Ammon's horn (tissue), 1 donor: ENCODE measurements at places on chromosomes 13 and 19.

GRCh38 chr13:41590122-41590521 is 132.8 kb downstream of the RGCC start:
- no peak for DNase-seq

DNA sequence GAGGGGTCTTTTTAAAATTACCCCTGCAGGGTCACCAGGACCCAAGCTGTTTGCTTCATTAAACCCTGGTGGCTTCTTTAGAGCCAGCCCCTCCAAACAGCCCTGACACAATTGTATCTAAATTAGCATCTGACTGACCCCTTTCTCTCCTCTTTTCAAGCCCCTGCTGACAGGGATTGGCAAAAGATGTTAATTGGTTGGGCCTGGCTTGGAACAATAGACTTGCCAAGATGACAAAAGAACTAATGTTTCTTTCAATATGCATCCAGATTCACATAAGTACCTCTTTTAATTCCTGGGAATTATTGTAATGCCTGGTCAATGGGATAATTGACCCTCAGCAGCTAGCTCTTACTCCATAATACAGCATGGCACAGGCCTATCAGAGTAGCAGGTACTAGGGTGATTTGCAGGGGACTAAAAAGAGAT is 140.8 kb downstream of the SHISA2 start:
- no peak for DNase-seq

DNA sequence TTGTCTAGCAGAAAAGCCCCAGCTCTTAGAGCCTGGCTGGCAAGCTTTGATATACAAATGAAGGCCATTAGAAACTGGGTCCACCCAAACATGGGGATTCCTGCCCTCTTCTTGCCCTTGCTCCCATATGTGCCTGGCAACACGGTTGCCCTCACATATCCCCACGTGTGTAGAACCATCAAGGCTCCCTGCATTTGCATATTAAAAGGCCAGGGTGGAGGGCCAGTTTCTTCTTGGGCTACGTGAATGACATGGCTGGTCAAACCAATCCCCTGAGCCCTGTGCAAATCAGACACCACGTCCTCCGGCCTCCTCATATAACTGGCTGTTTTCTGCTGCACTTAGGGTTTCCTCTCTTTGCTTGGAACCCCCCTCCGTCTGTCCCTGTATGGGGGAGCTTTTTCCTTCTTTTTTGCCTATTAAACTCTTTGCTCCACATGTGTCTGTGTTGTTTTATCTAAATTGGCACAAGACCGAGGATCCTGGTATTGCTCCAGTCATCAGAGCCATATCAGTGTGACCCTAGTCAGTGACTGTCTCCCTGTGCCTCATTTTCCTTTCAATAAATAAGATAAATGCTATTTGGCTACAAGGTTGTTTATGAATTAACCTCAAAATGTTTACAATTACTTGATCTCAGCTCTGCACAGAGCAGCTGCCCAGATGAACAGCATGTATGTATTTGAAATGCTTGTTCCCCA is 30.3 kb upstream of the CEACAM1 start:
- no peak for DNase-seq

DNA sequence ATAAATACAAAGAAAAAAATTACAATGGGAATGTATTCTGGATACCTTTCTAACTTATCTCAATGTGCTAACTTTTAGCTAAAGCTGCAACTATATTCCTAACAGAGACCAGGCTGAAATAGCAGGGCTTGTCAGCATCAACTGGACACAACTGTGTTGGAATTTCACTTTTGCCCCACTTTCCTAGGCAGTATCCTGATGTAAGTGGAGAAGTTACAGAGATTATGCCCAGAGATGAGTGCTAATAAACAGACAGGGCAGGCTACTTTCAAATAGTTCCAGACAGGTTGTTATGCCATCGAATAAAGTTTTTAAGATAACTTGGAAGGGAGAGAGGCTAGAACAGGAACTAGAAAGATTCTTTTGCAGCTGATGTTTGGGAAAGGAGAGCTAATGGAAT is 201.9 kb downstream of the KCTD12 start:
- no peak for DNase-seq

GRCh38 chr13:28380319-28380718 is 114.6 kb downstream of the FLT1 start:
- no peak for DNase-seq

- DNase-seq = no peak
These were observed 41.2 kb upstream of the STARD13 start for GRCh38 chr13:33326723-33327122.

GRCh38 chr13:107258599-107259187 is 690.8 kb upstream of the ARGLU1 start:
- no peak for DNase-seq

GRCh38 chr19:23565256-23565655 is 121.8 kb downstream of the ZNF675 start:
- no peak for DNase-seq

- DNase-seq = no peak
These were observed 717 bp upstream of the NALCN start for GRCh38 chr13:101417043-101417406.

DNA sequence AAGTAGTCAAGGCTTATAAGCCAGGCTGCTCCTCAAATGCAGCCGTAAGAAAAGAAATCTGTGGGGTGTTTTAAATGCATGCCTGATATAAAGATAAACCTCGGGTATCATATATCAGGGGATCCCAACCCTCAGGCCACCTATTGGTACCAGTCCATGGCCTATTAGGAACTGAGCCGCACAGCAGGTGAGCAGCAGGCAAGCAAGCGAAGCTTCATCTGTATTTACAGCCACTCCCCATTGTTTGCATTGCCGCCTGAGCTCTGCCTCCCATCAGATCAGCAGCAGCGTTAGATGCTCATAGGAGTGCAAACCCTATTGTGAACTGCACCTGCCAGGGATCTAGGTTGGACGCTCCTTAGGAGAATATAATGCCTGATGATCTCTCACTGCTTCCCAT is 233.5 kb upstream of the SERP2 start:
- DNase-seq = no peak

- no peak for DNase-seq
These were observed 55.7 kb downstream of the MAP4K1 start for GRCh38 chr19:38562096-38562495.

- no peak for DNase-seq
These were observed 711 bp downstream of the CAMSAP3 start for GRCh38 chr19:7596211-7596937.

DNA sequence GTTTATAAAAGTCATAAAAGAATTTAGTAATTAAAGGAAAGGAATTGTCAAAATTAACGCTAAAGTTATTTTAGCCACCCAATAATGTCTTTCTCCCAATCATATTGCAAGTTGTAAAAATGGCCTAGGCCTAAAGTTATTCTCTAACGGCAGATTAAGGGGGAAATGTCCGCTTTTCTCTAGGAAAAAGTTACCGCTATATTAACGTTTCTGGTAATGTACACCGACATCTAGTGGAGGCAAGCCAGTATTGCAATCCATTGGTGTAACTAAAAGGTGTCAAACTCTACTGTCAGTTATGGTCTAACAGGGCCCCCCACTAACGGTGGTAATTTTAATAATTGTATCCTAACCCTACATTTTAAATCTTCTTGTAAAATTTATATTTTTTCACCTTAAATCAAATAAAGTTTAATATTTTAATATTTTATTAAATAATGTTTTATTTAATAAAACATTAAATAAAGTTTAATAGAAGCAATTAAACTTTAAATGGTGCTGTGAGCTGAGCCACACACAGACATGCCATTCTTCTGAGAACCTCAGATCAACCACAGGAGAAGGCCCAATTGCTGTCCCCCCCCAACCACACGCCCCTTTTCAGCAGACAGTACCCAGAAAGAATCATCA is 35.9 kb upstream of the ZSCAN5A start:
- DNase-seq = peak; percentile 3

DNA sequence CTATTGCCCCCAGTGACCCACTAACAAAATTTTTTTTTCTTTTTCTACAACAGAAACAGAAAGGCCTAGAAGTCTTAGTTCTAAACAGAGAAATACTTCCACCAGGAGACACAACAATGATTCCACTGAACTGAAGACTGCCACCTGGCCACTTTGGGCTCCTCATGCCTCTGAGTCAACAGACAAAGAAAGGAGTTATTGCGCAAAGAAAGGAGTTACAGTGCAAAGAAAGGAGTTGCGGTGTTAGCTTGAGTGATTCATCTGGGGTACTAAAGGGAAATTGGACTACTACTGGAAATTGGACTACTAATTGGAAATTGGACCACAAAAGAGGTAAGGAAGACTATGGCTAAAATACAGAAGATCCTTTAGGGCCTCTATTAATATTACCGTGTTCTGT is 116.6 kb downstream of the PCDH17 start:
- DNase-seq = no peak

DNA sequence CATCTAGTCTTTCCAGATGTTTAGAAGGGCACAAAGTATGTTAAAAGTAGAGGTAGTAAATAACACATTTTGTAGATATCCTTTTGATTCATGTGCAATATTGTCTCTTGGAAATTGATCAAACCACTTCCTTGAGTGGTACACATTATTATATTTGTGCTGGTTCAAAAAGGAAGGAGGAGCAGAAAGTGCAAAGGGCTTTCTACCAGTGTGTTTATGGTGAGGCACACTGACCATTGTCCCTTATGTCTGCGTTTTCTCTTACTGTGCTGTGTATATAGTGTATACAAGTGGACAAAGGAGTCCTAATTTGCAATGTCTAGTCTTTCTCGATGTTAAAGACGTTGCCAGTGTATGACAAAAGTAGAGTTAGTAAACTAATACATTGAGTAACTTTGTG is 41.4 kb upstream of the FLT1 start:
- no peak for DNase-seq

GRCh38 chr19:18298601-18299000 is 17.2 kb upstream of the JUND start:
- no peak for DNase-seq

DNA sequence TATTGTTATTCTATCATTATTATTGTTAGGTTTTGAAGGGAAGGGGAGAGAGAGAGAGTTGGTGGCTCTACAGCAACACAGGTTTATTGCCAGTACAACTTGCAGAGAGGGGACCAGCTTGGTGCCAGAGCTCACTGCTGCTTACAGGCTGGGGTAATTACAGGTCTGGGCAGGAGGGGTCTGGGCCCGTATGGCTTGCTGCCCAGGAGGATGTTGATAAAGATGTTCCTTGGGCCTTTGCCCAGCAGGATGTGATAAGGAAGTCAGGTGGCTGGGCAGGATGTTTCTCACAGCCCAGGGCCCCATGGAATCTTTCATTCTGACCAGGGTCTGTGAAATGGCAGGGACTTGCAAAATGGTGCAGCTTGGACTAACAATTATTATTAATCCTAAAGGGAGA is 64.2 kb upstream of the ZNF599 start:
- no peak for DNase-seq

DNA sequence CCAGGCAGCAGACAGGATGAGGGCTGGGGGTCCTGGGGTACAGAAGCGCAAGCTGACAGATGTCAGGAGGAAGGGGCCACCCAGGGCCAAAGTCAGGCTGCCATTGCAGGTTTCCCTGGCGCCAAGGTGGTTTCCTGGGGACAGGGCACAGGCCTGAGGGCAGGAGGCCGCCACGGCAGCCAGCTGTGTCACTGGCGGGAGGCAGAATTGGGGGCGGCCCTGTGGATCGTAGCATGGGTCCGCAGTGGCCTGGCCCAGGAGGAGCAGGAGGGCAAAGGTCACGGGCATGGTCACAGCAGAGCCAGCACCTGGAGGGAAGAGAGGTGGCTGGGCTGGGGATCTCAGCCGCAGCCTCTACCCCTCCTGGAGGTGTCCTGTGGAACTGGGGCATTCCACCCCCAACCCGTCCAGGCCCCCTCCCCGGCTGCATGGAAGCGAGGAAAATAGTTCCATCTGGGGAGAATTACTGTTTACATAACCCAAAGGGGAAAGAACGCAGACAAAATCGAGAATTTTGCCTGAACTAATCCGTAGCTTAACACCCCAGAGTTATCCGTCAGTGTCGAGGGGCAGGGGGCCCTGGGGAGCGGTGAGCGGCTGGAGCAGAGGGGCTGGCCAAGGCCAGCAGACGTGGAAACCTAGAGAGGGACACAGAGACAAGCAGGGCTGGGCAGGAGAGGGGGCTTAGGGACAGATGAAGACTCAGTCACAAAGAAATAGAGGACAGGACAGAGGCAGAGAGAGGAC is 1.9 kb downstream of the NTN5 start:
- DNase-seq = no peak

- DNase-seq = no peak
These were observed 15.1 kb upstream of the PDX1 start for GRCh38 chr13:27904719-27905118.

DNA sequence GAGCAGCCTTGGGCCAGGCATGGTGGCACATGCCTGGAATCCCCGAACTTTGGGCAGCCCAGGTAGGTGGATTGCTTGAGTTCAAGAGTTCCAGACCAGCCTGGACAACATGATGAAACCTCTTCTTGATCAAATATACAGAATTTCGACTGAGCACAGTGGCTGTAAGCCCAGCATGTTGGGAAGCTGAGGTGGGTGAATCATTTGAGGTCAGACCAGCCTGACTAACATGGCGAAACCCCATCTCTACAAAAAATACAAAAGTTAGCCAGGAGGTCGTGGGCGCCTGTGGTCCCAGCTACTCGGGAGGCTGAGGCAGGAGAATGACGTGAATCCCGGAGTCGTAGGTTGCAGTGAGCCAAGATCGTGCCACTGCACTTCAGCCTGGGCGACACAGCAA is 8.0 kb upstream of the NLRP7 start:
- DNase-seq = no peak

GRCh38 chr19:5679289-5680083 is 830 bp downstream of the MICOS13 start:
- peak; percentile 17 for DNase-seq

DNA sequence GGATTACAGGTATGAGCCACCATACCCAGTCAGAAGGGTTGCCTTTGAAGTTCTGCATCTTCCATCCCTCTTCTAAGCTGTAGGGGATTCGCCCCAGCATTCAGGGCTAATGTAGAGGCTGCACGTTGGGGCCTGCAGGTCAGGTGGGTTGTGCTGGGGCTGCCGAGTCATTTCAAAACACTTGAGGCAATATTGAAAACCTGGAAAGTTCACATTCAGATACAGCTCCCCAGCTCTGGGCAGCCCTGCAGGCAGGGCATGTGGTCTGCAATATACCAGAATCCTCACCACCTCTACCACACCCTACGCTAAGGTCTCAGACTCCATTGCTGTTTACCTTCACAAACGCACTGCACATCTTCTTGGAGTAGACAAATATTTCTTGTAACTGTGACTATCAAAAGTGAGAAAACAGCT is 24.6 kb downstream of the CCNE1 start:
- DNase-seq = no peak

DNA sequence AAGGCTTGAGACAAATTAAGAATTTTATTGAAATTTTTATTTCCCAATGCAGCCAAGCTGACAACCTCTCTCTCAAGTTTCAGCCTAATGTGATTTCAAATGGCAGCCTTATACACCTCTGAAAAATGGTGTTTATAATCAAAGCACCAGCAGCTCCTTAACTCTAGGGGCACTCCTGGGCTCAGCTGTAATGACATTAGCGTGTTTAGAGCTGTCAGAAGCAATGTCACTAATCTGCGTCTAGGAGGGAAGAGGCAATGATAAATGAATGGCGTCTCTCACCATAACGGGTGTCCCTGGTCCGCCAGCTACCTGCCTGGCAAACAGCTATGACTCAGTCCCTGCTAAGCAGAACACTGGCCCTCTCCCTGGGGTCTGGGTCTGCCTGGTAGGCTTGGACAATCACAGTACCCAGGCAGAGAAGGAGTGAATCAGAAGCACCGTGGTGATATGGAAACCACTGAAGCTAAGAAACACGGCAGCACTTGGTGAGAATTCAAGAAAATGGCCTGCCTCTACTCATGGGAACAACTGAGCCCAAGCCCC is 131.8 kb upstream of the VSTM2B start:
- DNase-seq = no peak

- no peak for DNase-seq
These were observed 206.8 kb downstream of the PCDH9 start for GRCh38 chr13:67023130-67023876.

GRCh38 chr19:41626278-41626677 is 596 bp downstream of the CEACAM4 start:
- DNase-seq = no peak
